NCI-H1105 treated with DMSO at 0.1 percent for 48 hours (cell line): ENCODE measurements at places on chromosomes 2 and 18.
A peak's percentile ranks its signal among the peaks of the same experiment; 100 is the strongest.

DNA sequence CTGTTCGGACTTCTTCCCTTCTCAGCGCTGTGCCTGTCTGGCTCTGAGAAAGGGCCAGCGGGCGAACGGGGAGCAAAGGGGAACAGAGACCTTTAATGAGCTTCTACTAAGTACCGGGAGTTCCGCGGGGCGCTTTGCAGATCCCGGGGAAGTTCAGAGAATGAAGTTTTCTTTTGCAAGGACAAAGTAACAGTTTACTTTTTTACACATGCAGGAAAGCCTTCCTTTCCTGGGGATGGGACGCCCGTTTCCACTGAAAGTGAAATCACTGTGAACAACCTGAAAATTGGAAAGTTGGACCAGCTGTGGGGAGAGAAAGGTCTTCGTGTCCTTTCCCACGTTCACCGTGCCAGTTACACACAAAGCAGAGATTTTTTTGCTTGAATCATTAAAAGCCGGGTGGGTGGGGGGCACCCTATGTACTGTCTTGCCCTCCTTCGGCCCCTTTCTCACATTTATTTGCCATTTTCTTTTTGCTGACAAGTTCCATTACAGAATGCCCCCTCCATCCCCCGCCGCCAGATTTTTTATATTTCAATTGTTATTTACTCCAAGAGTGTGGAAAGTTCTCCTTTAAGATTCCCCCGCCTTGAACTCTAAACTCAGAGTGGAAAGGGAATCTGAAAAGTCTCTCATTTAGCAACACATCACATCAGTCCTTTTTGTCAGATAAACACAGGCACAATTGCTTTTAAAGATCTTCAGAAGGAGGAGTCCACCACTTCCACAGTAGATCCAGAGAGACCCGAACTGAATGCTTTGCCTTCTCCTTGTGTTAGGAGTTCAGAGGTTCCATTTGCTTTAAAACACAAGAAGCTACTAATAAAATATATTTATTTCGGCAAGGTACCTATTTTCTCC lies 1.1 kb upstream of the FN1 start:
- DNase-seq: no peak

DNA sequence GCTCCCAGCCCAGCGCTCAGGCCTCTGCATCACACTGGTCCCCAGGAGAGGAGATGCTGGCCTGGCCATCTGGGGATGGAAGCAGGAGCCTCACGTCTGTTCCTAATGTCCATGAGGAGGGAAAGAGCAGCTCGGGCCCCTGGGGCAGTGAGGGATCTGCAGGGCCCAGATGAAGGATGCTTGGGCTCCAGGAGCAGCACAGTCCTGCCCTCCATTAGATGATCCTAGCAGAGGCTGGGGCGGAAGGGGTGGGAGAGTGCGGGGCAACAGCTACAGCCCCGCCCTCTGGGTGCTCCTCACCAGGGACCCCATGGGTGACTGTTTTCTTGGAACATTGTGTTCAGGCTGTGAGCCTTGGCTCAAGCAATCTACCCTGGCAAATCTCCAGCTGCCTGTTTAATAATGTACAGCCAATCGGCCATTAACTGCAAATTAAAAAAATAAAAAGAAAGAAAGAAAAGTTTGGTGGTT lies 49.7 kb downstream of the TNS1 start:
- no peak for DNase-seq

GRCh38 chr18:61833978-61834377 lies 58.8 kb downstream of the RNF152 start:
- DNase-seq: no peak

- DNase-seq: no peak
These were observed at the start of gene SERPINB2 for GRCh38 chr18:63887424-63887823. Gene SERPINB2 (plus strand): TSS chr18:63887705. CDS start chr18:63891445, 3,740 bp downstream.

GRCh38 chr18:28151434-28151833 lies 25.5 kb downstream of the CDH2 start:
- no peak for DNase-seq

DNA sequence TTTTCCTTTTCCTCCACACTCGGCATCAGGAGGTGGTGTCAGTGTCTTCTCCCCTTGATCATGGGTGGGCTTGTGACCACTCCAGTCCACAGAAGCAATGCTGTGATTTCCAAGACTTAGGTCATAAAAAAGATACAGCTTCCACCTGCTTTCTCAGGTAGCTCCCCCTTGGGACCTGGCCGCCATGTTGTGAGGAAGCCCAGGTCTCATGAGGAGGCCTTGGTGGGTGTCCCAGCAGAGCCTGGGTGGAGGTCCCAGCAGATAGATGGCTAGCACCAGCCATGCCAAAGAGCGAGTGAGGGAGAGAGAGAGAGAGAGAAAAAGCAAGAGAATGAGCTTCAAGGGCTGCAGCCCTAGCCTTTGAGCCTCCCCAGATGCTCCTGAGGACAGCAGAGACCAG lies 16.0 kb downstream of the SLC66A2 start:
- DNase-seq: no peak

- DNase-seq: no peak
These were observed 8.9 kb upstream of the TMEM185B start for GRCh38 chr2:120231974-120232635.

DNA sequence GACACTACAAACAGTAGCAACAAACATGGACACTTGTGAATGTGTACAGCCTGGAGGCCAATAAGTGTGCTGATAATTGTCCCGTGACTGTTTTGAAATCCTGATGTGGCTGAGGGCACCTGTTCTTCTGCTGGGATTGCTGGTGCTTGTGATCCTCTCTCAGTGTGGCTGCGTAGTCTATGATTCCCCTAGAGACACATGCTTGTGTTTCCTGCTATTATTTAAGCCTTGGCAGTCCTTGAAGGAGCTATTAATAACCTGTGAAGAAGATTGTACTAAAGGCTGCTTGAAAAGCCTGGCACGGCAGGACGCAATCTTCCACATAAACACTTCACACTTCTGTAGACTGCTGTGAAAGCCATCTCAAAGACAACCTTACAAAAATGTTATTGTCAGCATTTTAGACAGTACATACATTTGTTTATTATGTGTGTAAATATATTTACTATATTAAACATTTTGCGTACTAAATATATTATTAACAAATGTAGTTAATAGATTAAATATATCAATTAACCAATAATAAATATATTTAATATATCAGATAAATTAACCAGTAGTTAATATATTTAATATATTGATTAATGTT lies 71.4 kb downstream of the GALR1 start:
- DNase-seq: peak; percentile 4

DNA sequence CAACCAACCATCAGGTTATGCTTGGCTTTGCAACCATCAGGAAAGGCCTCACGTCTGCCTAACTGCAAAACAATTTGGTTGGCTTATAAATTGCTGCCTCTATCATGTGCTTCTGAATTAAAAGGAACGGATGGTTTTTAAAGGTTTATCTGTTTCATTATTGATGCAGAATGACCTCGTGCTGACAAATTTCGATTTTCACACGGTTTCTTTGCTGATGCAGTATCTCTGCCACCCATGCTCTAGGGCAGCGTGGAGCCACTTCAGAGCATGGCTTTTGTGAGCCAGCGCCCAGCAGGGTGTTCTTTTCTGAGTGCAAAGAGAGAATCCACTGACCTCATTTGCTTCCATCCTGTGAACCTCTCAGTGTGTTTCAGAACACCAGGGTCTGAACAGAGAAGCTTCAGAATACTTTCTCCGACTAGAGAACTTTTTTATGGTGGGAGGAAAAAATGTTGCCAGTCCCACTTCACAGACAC lies 143.1 kb upstream of the L3MBTL4 start:
- no peak for DNase-seq

GRCh38 chr2:217948351-217948791 lies 54.4 kb downstream of the TNS1 start:
- no peak for DNase-seq
